ENCODE measurements at places on chromosomes 4 and X.

- H3K4me1 ChIP-seq, result no peaks in the 10 kb centered on the region
- no peak overlapping the region for H3K27ac ChIP-seq
- no peaks in the 10 kb centered on the region for H3K36me3 ChIP-seq
- no peaks in the 10 kb centered on the region for H3K27me3 ChIP-seq
These were observed 33.1 kb downstream of the GAB3 start for GRCh38 chrX:154717824-154718223.

- peak; percentile 60 for DNase-seq
- no peaks in the 10 kb centered on the region for H3K27me3 ChIP-seq
- H3K4me1 ChIP-seq, result no peaks in the 10 kb centered on the region
- no peaks in the 10 kb centered on the region for H3K36me3 ChIP-seq
- H3K4me3 ChIP-seq, result no peak overlapping the region
- no peak overlapping the region for H3K27ac ChIP-seq
These were observed 163.7 kb downstream of the SHOX start for GRCh38 chrX:794311-794710.

GRCh38 chrX:22300130-22300529 is 27.4 kb downstream of the CBLL2 start:
- H3K27ac ChIP-seq, result no peak overlapping the region
- H3K27me3 ChIP-seq, result no peaks in the 10 kb centered on the region
- no peak overlapping the region for H3K4me3 ChIP-seq
- no peaks in the 10 kb centered on the region for H3K36me3 ChIP-seq
- H3K4me1 ChIP-seq, result no peaks in the 10 kb centered on the region

- H3K27ac ChIP-seq, result no peak overlapping the region
- H3K4me3 ChIP-seq, result no peak overlapping the region
- DNase-seq, result no peak
- H3K4me1 ChIP-seq, result no peaks in the 10 kb centered on the region
These were observed 829.3 kb downstream of the NLGN4X start for GRCh38 chrX:5399403-5399802.

DNA sequence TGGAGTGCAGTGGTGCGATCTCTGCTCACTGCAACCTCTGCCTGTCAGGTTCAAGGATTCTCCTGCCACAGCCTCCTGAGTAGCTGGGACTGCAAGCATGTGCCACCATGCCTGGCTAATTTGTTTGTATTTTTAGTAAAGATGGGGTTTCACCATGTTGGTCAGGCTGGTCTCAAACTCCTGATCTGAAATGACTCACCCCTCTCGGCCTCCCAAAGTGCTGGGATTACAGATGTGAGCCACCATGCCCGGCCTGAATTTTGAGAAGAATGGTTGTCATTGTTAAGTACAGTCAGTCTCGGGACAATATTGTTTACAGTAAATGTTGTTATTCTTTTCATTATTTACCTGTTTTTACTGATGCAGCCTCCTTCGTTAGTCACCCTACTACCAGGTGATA is 1226.2 kb upstream of the TENM3 start:
- no peaks in the 10 kb centered on the region for H3K27me3 ChIP-seq
- H3K36me3 ChIP-seq, result no peaks in the 10 kb centered on the region
- DNase-seq, result no peak

GRCh38 chrX:132900633-132901293 is 57.7 kb downstream of the HS6ST2 start:
- no peak overlapping the region for H3K27ac ChIP-seq
- no peaks in the 10 kb centered on the region for H3K36me3 ChIP-seq
- no peaks in the 10 kb centered on the region for H3K27me3 ChIP-seq
- H3K4me3 ChIP-seq, result no peak overlapping the region

GRCh38 chr4:148962539-148963290 is 520.5 kb upstream of the NR3C2 start:
- no peak overlapping the region for H3K27ac ChIP-seq
- H3K36me3 ChIP-seq, result no peaks in the 10 kb centered on the region
- H3K4me3 ChIP-seq, result no peak overlapping the region
- no peak for DNase-seq
- no peaks in the 10 kb centered on the region for H3K4me1 ChIP-seq

GRCh38 chrX:152656087-152656486 is 18.4 kb downstream of the GABRQ start:
- H3K4me1 ChIP-seq, result no peaks in the 10 kb centered on the region
- no peak overlapping the region for H3K4me3 ChIP-seq
- no peaks in the 10 kb centered on the region for H3K27me3 ChIP-seq
- no peaks in the 10 kb centered on the region for H3K36me3 ChIP-seq
- no peak overlapping the region for H3K27ac ChIP-seq

GRCh38 chr4:54005475-54005874 is 58.9 kb downstream of the CHIC2 start:
- no peak for DNase-seq
- H3K4me3 ChIP-seq, result no peak overlapping the region
- H3K36me3 ChIP-seq, result no peaks in the 10 kb centered on the region
- peaks cover 5% of the 10 kb centered on the region for H3K4me1 ChIP-seq

DNA sequence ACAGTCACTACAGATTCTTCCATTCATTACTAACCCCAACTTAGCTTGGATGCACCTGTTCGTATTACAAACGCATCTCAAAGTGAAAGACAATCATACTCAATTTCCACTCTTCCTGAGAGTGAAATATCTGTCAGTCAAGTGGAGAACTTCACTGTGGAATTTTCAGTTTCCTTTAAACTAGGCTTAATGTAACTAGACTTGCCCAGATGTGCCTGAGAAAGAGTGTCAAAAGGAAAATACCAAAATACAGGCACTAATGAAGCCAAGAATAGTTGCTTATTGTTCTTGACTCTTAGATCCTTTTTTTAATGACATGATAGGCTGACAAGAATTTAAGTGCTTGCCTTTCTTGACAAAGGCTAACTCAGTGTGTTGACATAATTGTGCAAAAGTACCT is 72.4 kb upstream of the NR3C2 start:
- H3K27ac ChIP-seq, result no peak overlapping the region
- H3K4me1 ChIP-seq, result no peaks in the 10 kb centered on the region
- no peaks in the 10 kb centered on the region for H3K36me3 ChIP-seq
- no peaks in the 10 kb centered on the region for H3K27me3 ChIP-seq
- no peak for DNase-seq

- no peak overlapping the region for H3K4me3 ChIP-seq
- H3K36me3 ChIP-seq, result no peaks in the 10 kb centered on the region
- DNase-seq, result no peak
- H3K27me3 ChIP-seq, result no peaks in the 10 kb centered on the region
- H3K4me1 ChIP-seq, result peaks cover 20% of the 10 kb centered on the region
These were observed 11.8 kb downstream of the SMIM14 start for GRCh38 chr4:39626913-39627312.

DNA sequence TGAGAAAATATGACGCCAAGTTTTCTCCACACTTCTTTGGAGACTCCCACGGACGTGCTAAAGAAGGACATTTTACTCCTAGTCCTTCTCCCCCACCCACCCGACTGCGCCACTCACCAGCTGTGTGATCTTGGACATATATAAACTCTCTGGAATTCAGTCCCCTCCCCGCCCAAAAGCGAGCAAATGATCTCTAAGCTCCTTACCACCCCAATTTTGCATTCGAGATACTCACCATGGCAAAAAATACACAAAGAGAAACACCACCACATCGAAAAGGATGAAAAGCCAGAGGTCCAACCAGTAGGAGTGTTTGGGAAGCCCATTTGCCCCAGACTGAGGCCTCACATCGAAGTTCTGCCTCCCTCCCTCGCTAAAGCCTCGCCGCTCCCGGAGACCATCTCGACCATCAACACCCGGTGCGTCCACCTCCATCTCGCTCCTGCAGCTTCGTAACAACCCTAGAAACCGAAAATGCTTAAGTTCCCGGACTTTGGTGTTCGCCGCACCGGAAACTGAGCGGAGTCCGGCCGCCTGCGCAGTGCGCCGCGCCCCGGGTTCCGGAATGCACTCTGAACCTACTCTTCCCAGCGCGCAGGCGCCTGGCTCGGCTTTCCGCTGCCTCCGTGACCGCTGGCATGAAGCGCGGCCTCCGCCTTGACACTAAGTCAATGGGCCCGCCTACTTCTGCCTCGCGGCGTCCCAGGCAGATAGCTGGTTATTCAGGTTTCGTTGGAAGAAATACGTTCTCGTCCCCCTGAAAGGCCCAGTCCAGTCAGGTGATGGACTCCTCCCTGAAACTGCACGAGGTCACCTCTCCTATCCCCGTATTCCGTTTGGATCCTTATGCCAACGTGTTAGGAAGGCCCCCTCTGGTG is 21.6 kb downstream of the FABP2 start:
- peak overlapping the region; percentile 75 for H3K4me3 ChIP-seq
- no peaks in the 10 kb centered on the region for H3K36me3 ChIP-seq
- H3K27me3 ChIP-seq, result no peaks in the 10 kb centered on the region
- H3K4me1 ChIP-seq, result peaks cover 33% of the 10 kb centered on the region

DNA sequence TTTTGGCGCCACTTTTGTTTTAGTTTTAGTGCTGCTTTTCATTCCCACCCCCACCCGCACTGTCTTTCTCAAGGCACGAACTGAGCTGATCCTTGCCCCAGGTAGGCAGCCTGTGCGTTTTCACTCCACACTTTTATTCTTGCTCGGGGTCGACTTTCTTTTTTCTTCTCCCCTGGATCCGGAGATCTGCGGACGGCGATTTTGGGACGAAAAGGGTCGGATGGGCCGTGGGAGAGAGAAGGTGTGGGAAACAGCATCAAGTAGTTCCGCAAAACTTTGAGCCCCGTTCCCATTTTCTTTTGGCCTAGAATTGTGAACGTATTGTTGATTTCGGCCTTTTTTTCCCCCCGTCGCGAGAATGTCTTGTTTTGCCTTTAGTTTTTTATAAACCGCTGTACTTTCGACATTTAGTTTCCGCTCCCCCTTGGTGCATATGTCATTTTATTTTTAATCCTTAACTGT is 531 bp downstream of the STAG2 start:
- H3K4me1 ChIP-seq, result peaks cover 11% of the 10 kb centered on the region
- no peaks in the 10 kb centered on the region for H3K36me3 ChIP-seq
- H3K4me3 ChIP-seq, result peak overlapping the region; percentile 60
- no peaks in the 10 kb centered on the region for H3K27me3 ChIP-seq
- H3K27ac ChIP-seq, result peak overlapping the region; percentile 96

DNA sequence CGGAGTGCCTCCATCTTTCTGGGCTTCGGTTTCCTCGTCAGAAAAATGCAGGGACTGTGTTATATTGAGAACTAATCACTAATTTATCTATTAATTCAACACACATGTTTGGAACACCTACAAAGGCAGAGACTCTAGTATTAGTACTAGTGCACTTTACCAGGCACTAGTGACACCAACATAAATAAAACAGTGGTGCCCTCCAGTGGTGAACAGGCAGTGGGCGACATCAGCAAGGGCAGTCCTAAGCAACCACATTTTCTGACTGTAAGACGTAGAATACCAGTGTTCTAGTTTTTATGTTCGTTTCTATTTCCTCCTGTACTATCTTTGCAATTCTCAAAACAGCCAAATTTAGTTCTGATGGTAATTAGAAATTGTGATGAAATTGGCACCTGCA is 69.1 kb upstream of the UCP1 start:
- no peak overlapping the region for H3K4me3 ChIP-seq
- H3K27me3 ChIP-seq, result no peaks in the 10 kb centered on the region
- no peak overlapping the region for H3K27ac ChIP-seq

GRCh38 chrX:154712781-154713740 is 37.8 kb downstream of the GAB3 start:
- no peak overlapping the region for H3K4me3 ChIP-seq
- H3K27ac ChIP-seq, result no peak overlapping the region
- H3K27me3 ChIP-seq, result no peaks in the 10 kb centered on the region

- no peak overlapping the region for H3K27ac ChIP-seq
- no peaks in the 10 kb centered on the region for H3K27me3 ChIP-seq
- DNase-seq, result no peak
- no peaks in the 10 kb centered on the region for H3K36me3 ChIP-seq
- H3K4me3 ChIP-seq, result no peak overlapping the region
These were observed 25.5 kb upstream of the GPAT3 start for GRCh38 chr4:83510442-83510841.

DNA sequence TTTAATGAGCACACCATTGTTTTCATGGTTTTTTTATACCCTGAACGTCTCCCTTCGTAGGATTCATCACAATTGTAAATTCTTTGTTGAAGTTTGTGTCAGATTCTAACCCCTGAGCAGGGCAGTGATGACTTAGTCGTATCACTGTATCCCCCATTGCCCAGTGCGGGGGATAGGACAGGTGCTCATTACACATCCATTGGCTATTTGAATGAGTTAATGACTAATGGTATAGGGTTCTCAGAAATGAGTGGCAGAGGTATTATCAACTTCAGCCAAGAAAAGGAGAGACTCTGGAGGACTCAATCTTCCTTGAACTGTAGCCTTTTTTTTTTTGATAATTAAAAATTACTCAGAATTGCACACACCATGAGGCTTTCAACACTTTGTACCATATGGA is 64.6 kb downstream of the SYNPO2 start:
- no peak overlapping the region for H3K4me3 ChIP-seq
- H3K27ac ChIP-seq, result no peak overlapping the region
- no peaks in the 10 kb centered on the region for H3K27me3 ChIP-seq
- peaks cover 8% of the 10 kb centered on the region for H3K4me1 ChIP-seq
- no peak for DNase-seq

DNA sequence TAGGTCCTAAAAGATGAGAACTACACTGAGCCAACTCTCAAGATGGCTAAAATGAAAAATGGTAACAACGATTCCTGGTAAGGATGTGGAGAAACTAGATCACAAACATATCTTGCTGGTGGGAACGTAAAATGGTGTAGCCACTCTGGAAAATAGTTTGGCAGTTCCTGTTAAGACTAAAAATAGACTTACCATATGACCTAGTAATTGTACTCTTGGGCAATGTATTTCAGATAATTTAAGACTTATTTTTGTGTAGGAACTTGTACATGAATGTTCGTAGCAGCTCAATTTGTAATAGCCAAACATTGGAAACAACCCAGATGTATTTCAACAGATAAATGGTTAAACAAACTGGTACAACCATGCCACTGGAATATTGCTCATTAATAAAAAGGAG is 106.2 kb downstream of the HDAC8 start:
- DNase-seq, result no peak
- H3K4me3 ChIP-seq, result no peak overlapping the region
- no peak overlapping the region for H3K27ac ChIP-seq
- H3K4me1 ChIP-seq, result no peaks in the 10 kb centered on the region
- H3K36me3 ChIP-seq, result no peaks in the 10 kb centered on the region

DNA sequence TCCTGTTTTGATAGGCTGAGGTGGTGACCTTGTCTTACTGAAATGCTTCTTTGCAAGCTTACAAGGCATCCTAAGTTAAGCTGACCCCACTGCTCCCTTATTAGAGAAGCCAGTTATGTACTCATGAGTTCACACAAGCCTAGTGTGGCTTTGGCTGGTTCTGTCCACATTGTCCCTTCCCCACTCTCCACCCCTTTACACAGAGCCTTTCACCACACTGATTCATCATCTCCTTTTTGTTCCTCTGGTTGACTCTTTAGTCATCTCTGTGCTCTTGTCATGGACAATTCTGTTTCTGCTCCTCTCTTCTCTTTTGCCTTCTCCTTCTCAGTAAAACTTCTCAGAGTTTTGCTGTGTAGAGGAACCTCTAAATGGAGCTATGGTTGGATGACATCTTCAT is 4.9 kb downstream of the CHRNA9 start:
- DNase-seq, result no peak
- no peak overlapping the region for H3K4me3 ChIP-seq
- H3K4me1 ChIP-seq, result no peaks in the 10 kb centered on the region
- no peaks in the 10 kb centered on the region for H3K36me3 ChIP-seq
- no peak overlapping the region for H3K27ac ChIP-seq

Data from vagina (tissue), 2 donors.